ENCODE measurements at places on chromosomes 2 and 18.

DNA sequence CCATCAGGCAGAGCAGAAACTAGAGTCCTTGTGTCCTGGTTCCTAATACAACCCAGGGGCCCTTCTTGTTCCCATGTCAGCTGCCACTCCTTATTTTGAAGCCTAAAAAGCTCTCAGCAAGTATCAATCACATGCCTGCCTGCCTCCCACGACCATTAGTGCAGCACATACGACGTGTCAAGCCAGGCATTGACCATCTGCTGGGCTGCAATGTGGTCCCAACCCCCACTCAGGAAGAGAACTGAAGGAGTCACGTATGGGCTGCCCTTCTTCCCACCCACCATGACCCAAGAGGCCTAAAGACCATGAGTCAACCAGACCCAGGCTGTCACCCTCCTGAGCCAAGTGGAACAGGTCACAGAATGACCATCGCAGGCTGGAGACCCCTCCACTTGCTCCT is 98.8 kb downstream of the KLHL29 start:
- H3K4me3 ChIP-seq: no peak overlapping the region
- H3K27ac ChIP-seq: no peak overlapping the region
- no peaks in the 10 kb centered on the region for H3K27me3 ChIP-seq
- no peaks in the 10 kb centered on the region for H3K36me3 ChIP-seq

GRCh38 chr2:233075966-233076339 is 15.8 kb downstream of the INPP5D start:
- no peaks in the 10 kb centered on the region for H3K27me3 ChIP-seq
- no peaks in the 10 kb centered on the region for H3K36me3 ChIP-seq
- H3K4me3 ChIP-seq: no peak overlapping the region
- H3K27ac ChIP-seq: peak overlapping the region; percentile 55
- no peak for DNase-seq
- peaks cover 58% of the 10 kb centered on the region for H3K4me1 ChIP-seq

DNA sequence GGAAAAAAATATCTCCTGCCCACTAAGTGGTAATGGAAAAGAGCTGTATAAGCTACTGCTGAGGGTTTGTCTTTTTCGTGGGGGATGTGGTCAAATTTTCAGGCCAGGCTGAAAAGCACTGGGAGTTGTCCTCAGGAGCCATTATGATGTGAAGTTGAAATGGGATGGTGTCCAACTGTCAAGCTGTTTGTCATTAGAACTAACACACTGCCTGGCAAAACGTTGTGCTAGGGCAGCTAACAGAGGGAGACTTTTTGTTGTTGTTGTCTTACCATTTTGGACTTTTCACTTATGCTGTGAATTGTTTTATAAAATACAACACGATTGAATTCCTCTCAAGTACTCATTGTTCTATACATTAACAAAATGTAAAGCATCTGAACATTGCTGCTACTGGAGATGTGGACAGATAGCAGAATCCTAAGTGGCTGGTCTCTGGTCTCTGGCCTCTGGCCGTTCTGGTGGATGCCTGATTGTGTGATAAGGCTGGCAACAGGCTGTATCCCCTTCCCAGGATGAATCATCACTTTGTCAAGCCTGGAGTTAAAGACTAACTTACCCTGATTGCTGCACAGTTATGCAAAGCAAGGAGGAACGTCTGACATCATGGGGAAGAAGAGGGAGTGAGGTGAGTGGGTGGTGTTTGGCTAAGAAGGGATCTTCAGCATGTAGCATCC is 2.3 kb downstream of the MYO1B start:
- DNase-seq: no peak
- H3K27me3 ChIP-seq: no peaks in the 10 kb centered on the region
- H3K36me3 ChIP-seq: no peaks in the 10 kb centered on the region
- no peaks in the 10 kb centered on the region for H3K4me1 ChIP-seq
- H3K4me3 ChIP-seq: peak overlapping the region; percentile 75

DNA sequence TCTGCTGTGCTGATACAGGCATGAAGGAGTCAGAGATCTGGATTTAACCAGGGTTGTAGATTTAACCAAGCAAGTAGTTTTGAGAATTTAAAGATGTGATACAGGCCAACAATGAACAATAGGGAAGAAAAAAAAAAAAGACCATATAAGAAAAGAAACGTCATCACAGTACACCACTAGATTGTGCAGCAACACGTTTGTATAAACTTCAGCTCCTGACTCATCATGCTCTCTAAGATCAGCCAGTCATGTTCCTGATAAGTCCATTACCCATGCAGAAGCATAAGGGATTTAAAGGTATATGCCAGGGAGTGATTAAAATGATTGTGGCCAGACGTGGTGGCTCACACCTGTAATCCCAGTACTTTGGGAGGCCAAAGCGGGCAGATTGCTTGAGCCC is 22.3 kb upstream of the ERICH2 start:
- H3K4me3 ChIP-seq: no peak overlapping the region
- no peaks in the 10 kb centered on the region for H3K4me1 ChIP-seq
- no peaks in the 10 kb centered on the region for H3K36me3 ChIP-seq

GRCh38 chr2:202432776-202433175 is 56.6 kb downstream of the BMPR2 start:
- no peak overlapping the region for H3K27ac ChIP-seq
- no peaks in the 10 kb centered on the region for H3K27me3 ChIP-seq
- H3K4me1 ChIP-seq: peaks cover 30% of the 10 kb centered on the region
- no peak for DNase-seq
- no peaks in the 10 kb centered on the region for H3K36me3 ChIP-seq
- H3K4me3 ChIP-seq: no peak overlapping the region

DNA sequence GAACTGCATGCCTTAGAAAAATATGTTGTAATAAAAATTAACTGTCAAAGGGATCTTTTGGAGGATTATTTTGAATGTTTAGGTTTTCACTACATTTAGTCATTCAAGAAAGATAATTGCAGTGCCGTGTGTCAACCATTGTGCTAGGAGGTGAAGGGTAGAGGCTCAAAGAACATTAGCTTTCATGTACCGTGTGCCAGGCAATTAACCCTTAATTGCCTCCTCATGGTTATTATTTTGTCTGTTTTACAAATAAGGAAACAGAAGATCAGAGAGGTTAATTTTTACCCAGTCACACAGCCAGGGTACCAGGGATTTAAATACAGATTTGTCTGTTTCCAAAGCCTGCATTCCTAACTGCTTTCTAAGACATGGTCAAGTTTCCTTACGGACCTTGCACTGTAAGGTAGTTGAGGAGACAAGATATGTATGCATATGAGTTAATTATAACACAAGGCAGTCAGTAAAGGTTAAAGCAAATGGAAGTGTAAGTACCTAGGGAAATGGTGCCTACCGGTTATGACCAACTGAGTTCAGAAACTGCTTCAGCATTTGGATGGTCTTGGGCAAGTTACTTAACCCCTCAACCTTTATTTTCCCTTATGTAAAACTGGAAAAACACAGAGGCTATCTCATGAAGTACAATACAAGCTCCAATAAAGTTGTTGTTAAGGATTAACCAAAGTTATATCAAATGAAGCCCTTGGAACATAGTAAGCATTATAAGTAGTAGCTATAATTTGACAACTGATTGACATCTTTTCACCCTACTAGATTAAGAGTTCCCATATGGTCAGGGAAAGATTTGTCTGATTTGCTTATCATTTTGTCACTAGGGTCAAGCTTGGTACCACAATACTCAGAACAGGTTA is 434.9 kb downstream of the MBD2 start:
- no peaks in the 10 kb centered on the region for H3K36me3 ChIP-seq
- H3K4me3 ChIP-seq: no peak overlapping the region
- H3K4me1 ChIP-seq: no peaks in the 10 kb centered on the region
- no peak overlapping the region for H3K27ac ChIP-seq

DNA sequence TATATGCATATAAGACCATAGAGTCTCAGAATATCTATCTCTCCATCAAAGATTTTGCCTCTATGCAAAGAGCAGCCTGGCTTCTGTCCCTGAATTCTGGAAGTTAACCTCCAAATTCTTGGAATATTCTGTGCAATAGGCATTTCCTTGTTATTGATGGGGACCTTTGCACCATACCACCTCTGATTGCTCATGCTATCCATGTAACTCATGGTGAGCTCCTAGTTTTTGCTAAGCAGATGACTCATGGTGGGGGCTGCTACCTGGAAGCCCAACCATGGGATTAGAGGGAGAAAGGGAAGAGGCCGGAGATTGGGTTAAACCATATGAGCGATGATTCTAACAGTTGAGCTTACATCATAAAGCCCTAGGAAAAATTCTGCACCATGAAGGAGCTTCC is 310.2 kb upstream of the FIGN start:
- no peaks in the 10 kb centered on the region for H3K27me3 ChIP-seq
- H3K36me3 ChIP-seq: no peaks in the 10 kb centered on the region
- no peak overlapping the region for H3K4me3 ChIP-seq
- no peak overlapping the region for H3K27ac ChIP-seq

DNA sequence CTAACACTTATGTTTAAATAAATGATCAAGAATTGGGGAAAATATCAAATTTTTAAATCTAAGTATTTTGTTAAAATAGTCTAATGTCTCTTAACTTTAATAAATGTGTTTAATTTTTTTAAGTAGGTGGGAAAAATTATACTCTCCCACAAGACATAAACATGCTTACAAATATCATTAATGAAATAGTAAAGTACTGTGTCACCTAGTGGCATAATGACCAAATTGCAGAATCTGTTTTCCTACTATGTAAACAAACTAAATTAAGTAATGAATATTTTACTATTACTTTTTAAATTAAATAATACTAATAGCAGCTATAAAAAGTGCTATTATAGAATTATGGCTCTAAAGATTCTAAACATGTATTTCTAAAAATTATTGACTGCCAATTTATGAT is 52.0 kb upstream of the CHAC2 start:
- H3K4me1 ChIP-seq: no peaks in the 10 kb centered on the region
- H3K27me3 ChIP-seq: no peaks in the 10 kb centered on the region
- no peaks in the 10 kb centered on the region for H3K36me3 ChIP-seq
- no peak overlapping the region for H3K27ac ChIP-seq
